ENCODE measurements at places on chromosomes 5 and 9.

DNA sequence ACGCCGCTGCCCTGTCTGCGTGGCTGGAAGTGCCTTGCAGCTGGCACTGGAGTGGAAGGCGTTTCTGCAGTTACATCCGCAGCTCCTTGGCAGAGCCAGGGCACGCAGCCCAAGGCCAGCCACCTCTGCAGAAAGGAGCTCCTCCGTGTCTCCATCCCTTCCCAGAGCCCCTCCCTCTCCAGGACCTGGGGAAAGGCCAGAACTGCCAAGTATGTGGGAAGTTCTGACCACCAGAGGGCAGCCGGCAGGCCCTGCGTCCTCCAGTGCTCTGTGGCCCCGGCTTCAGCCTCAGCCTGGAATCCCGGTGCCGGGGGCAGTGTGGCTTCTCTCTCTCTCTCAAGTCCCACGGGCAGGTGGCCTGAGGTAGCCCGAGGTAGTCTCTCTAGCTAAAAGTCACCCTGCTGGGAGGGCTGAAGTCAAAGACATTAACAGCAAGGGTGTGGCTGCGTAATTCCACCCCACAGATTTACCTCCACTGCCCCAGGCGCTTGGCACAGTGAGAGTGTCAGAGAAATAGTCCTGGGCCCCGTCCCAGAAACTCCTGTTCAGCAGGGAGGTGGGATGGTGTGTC is 101.7 kb upstream of the FCN2 start:
- DNase-seq = no peak

DNA sequence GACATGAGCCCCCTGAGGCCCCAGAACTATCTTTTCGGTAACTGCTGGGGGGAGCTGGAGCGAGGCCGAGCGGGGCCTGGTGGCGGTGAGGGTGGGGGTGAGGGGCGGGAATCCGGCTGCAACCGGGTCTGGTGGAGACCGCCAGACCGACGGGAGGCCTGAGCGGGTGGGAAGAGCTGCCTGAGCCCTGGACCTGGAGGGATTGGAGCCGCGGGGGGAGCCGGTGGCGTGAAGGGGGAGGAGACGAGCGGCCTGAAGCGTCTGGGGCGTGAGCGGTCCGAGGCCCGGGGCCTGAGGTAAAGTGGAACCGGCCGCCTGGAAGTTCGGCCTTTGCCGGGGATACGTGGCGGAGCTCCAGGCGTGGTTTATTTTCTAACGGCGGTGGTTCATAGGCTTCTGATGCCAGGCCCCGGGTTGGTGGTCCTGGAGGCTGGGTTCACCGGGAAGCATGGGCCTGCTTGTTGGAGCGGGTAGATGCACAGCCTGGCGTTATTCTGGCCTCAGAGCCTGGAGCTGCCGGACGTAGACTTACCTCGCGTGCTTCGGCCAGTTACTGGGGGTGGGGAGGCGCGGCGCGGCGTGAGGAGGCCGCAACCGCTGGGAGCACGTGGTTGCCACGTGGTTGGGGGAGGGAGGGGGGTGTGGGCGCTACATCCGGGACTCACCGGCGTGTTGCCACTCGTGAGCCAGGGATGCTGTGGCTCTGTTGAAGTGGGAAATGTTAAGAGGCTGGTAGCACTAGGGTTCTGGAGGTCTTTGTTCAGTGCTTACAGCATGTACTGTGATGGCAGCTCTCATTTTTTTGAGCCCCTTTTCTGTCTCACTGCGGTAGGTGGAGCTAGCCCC is 544 bp downstream of the NPM1 start:
- peak; percentile 18 for DNase-seq

GRCh38 chr5:52883110-52883509 is 95.4 kb downstream of the ITGA1 start:
- no peak for DNase-seq

DNA sequence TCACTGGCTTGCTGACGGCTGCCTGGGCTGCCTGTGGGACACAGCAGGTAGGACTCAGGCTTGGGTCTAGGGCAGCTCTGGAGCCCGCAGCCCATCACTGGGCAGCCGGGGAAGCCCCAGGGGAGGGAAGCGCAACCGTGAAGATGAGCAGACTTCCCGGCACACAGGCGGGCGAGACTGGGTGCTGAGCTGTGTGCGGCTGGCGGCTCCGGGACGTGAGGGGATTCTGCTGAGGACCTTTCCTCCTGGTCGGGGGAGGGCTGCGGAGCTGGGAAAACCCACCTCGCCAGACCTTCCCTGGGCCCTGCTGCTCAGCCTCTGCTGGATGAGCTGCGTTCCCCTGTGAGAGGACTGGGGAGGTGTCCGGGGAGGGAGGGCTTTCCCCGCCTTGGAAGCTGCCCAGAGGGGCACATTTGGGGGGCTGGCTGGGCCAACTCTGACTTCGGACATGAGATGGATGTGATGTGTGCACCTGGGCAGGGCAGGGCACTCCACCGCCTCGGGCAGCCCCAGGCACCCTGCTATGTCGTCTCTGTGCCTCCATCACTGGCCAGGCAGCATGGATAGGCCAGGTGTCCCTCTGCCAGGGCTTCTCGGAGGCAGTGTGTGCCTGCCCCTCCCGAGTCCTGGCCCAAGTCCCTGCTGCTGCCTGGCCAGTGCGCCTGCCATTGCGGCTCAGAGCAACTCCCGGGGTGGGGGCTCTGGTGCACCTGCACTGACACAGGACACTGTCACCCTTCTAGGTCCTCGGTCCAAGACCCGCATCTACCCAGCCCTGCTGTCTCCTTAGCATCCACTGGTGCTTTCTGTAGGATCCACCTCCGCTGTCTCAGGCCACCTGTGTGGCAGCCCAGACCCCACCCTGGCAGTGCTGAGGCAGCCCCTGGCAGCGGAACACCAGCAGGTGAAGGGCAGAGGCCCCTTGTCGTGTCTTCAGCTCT is 66.4 kb downstream of the COL5A1 start:
- DNase-seq = no peak

GRCh38 chr5:55547781-55548180 is 13.0 kb upstream of the PLPP1 start:
- no peak for DNase-seq

- no peak for DNase-seq
Measured at GRCh38 chr9:4303006-4303405, 3.1 kb upstream of the GLIS3 start.

DNA sequence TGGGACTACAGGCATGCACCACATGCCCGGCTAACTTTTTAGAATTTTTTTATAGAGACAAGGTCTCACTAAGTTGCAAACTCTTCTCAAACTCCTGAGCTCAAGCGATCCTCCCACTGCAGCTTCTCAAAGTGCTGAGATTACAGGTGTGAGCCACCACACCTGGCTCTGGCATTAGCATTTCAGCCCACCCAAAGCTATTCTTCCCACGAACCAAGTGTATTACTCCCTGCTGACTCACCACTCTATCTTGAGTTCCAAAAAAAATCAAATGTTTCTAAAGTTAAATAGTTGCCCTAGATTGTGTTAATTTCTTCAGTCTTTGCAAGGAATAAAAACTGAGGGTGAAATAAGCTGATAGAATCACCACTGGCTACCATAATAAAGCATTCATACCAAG is 205.5 kb downstream of the ARRDC3 start:
- no peak for DNase-seq

DNA sequence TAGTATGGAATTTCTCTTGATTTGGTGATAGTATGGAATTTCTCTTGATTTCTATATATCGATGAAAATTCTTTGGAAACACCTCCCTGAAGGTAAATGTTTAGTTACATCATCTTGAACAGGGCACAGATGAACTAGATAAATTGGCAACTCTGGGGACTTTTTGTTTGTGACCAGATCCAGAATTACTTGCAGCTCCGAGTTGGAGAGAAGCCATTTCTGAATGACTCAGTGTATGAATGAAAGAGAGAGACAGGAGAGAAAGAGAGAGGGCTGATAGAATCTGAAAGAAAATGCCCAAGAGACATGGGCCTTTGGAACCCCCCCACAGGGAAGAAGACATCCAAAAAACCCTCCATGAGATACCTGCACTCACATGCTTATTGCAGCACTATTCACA is 14.1 kb downstream of the TNFSF15 start:
- no peak for DNase-seq

GRCh38 chr9:122008559-122008958 is 84.5 kb downstream of the TTLL11 start:
- no peak for DNase-seq

- DNase-seq = no peak
Measured at GRCh38 chr9:127562279-127562796, 49.7 kb upstream of the STXBP1 start.

DNA sequence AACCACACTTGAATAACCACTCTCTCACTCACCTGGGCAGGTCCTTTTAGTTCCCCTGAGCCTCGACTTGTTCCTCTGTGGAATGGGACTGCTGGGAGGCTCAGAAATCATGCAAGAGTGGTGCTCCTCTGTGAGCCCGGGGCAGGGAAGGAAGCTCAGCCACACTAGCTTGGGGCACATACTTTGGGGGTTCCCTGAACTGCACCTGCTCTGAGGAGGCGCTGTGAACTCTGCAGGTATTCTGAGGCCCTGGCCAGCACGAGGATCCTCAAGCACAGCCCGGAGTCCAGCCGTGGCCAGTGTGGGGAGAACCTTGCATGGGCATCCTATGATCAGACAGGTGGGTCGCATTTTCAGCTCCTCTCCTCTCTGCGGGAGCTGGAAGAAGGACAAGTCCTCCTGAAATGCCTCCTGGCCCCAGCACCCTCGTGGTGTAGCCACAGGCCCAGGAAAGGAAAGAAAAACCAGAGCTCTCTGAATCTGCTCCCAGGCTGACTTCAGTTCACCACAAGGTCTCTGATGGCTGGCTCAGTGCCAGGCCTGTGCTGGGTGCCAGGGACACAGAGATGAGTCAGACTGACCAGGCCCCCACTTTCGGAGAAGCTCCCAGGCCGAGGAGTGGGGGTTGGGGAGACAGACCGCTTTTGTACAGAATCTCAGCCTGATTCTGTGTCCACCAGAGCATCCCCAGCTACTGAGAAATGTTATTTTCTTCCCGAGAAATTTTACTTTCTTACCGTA is 11.9 kb downstream of the GLIPR2 start:
- DNase-seq = no peak

- DNase-seq = no peak
Measured at GRCh38 chr5:65946198-65946745, 19.9 kb downstream of the ERBIN start.

DNA sequence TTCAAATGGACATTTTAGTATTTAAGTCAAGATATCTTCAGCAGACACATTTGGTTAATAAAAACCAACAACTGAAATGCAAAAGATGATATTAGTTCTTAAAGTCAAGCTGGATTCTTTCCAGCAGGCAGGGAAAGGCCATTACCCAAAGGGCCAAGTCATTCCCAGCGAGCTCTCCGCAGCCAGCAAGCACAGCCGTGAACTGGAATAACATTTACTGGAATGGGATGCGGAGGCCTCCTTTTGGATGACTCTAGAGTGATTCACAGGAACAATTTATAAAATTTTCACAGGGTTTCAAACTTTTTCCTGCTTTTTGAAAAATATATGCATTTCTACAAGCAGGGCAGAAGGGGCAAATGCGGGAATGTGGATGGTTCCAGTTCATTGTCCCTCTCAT is 76.6 kb upstream of the DAB2 start:
- DNase-seq = no peak

- no peak for DNase-seq
Measured at GRCh38 chr5:173450188-173450587, 122.0 kb upstream of the STC2 start.

- DNase-seq = no peak
Measured at GRCh38 chr9:92685022-92685421, 15.1 kb upstream of the IPPK start.

DNA sequence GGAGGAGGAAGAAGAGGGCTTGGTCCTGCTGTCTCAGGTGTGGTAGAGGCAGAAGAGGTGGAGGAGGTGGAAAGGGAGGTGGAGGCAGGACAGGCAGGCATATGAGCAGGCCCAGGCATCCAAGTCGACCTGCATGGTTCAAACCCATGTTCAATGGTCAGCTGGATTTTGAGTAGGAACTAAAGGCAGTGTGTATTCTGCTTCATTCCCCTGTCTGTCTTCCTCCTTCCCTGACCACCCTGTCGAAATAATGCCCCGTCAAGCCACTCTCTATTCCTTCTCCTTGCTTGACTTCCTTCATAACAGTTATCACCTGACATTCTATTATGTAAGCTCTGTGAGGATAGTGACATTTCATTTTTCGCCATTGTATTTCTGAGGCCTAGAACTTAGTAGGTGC is 34.8 kb downstream of the ATP6V0E1 start:
- no peak for DNase-seq

DNA sequence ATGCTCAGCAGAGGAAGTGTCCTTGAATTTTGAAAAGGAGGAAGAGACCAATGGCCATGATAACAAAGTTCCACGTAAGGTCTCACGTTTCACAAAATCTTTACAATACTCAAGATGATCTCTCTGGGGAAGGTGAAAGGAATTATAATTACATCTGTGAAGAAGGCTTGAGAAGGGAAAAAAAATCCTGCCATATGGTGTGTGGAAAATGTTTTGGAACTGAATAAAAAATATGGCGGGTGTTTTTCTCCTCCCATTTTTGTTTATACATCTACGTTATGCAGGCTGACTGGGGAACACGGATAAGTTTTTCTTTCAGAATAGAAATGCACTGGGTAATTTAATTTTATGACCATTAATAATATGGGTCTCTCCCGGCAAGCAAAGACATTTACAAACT is 425.6 kb upstream of the BRINP1 start:
- DNase-seq = no peak

GRCh38 chr5:150278916-150279315 is 10.7 kb downstream of the CAMK2A start:
- no peak for DNase-seq

GRCh38 chr5:65364907-65365306 is 116.8 kb downstream of the ADAMTS6 start:
- DNase-seq = no peak

- no peak for DNase-seq
Measured at GRCh38 chr9:95007226-95007869, 280.8 kb downstream of the AOPEP start.

- no peak for DNase-seq
Measured at GRCh38 chr5:17448877-17449276, 49.2 kb upstream of the TAF11L2 start.

GRCh38 chr5:145218019-145218418 is 617.1 kb downstream of the PRELID2 start:
- DNase-seq = no peak

DNA sequence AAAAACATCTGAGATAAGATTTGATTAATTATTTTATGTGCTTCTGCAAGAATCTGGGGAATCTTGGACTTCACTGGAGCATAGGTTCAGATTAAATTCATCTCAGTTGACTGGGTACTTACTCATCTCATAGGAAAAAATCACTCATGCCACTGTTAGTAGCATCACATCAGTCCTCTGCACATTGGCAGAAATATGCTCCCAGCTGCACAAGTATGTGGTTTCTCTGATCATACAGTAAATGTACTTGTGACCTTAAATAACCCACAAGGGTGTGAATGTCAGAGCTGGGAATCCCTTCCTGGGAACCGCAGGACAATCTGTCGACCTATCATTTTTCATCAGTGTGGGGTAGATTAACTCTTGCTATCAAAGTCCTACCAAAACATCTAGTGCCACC is 203.7 kb upstream of the SLC24A2 start:
- no peak for DNase-seq

- DNase-seq = no peak
Measured at GRCh38 chr5:132635873-132636272, 22.1 kb upstream of the IL13 start.

DNA sequence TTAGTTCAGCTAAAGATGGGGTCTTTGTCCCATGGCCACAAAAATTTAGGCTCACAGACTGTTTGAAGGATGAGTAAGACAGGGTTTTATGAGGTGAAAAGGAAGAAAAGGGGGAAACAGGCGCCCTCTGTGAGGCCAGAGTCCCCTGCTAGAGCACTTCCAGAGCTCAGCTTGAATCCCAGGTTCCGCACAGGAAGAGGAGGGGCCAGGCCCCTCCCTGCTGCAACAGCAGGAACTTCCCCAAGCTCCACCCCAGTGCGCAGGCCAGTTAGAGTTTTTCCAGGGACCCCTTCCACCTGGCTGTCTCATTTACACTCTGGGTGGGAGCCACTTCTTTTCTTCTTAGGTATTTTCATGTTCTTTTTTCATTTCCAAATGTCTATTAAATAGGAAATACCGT is 480.8 kb downstream of the PSAT1 start:
- no peak for DNase-seq

Data from NCI-H187 (cell line).